ENCODE measurements at places on chromosomes 5 and 9.

DNA sequence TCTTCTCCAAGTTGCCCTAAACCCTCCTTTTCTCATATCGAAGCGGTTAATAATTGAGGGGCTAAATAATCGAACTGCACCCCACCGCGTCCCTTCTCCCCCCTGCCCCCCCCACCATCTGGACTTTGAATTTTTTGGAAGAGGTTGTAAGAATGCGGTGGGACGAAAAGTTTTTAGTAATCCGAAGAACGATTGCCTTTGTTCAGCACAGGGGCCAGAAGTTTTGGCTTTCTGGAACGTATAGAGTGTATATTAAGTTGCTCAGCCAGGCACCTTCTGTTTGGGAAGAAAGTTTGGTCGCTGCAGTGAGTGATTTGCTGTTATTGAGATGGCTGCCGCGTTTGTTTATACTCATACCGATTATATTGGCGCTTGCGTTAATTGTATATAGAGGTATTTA lies 518 bp downstream of the ERBIN start:
- DNase-seq = no peak

GRCh38 chr9:99016681-99017387 lies 73.1 kb downstream of the COL15A1 start:
- DNase-seq = no peak

DNA sequence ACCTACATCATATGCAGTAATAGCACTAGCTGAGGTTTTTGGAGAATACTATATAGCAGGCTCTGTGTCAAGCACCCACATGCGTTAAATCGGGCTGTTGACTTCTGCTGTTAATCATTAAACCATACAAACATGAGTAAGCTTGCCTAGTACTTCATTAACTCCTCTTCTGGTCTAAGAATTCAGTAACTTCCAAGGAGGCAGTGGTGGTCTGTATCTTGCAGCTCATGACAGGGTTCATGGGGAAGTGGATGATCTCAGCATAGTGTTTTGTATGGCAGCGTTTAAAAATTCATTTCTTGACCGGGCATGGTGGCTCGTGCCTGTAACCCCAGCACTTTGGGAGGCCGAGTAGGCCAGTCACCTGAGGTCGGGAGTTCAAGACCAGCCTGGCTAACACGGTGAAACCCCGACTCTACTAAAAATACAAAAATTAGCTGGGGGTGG lies at the start of gene HAVCR1:
TSS of gene HAVCR1 (minus strand) at position 24 of the 447 bp plus-strand sequence. CDS start 1,173 bp downstream, outside the sequence.
- no peak for DNase-seq

DNA sequence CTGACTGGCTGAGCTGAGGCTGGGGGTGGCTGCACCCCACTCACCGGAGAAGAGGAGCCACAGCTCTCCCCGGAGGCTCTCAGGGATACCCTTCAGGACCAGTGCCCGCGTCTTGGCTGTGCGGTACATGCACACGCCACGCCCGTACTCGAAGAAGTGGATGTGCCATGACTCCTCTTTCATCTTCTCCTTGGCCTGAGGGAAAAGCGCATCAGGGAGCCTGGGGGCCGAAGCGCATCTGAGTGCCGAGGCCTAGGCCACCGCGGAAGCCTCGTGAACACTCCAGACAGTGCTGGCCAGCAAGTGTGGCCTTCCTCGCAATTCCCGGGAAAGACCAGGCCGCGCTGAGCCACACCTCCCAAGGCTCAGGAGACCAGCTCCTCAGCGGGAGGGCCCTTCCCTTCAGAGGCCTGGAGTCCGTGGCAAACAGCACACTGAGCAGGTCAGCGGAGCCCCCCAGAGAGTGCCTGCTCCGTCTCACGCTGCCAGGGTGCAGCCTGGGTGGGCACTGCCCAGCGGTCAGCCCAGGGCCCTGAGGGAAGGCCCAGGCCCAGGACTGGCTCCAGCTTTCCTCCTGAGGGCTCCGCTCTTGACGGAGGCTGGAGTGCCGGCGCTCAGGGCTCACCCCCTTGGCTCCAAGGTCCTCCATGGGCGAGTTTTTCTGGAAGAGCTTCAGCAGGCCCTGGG lies 20.5 kb upstream of the MRNIP start:
- no peak for DNase-seq

- no peak for DNase-seq
Measured at GRCh38 chr9:112007575-112008240, 111.1 kb downstream of the UGCG start.

GRCh38 chr5:167658889-167659288 lies 632.6 kb upstream of the WWC1 start:
- no peak for DNase-seq

DNA sequence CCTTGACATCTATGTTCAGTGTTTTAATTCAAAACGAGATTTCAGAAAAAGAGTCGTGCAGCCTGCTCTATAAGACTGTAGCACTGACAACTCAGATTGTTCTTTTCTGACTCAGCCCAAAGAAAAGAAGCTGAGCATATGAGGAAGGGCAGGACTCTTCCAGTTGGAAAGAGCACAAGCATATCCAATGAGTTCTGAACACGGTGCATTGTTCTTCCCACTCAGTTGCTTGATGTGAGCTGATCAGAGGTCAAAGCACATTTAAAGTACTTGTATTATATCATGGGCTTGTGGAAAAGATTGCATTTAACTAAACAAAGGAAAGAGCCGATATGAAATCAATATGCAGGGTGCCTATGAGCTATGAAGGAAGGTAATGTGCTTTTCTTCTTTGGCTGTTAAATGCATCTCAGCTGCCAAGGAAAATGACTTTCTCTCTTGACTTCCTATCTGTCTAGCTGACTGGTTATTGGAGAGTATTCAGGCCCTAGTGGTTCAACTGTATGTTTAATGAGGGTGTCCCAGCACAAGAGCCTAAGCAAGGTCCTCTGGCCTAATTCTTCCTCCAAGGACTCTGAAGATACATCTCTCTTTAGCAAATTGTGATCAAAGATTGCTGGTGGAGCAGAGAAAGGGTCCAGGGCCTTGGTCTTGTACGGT lies 226.6 kb upstream of the PPP1R2B start:
- DNase-seq = no peak

DNA sequence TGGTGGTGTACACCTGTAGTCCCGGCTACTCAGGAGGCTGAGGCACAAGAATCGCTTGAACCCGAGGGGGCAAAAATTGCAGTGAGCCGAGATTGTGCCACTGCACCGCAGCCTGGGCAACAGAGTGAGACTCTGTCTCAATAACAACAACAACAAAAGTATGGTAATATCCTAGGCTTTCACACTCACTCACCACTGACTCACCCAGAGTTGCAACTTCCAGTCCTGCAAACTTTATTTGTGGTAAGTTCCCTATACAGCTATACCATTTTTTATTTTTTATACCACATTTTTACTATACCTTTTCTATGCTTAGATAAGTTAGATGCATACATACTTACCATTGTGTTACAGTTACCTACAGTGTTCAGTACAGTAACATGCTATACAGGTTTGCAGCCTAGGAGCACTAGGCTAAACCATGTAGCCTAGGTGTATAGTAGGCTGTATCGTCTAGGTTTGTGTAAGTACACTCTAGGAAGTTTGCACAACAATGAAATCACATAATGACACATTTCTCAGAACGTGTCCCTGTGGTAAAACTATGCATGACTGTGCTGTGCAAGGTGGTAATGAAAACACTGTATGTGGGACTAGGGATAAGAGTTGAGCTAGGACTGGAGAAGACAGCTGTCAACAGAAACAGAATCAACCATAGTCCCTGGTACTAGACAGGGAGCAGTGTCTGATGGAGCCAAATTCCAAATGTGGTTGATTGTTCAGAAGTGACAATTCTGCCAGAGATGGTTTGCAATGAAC lies 109.5 kb upstream of the RAD23B start:
- DNase-seq = no peak

DNA sequence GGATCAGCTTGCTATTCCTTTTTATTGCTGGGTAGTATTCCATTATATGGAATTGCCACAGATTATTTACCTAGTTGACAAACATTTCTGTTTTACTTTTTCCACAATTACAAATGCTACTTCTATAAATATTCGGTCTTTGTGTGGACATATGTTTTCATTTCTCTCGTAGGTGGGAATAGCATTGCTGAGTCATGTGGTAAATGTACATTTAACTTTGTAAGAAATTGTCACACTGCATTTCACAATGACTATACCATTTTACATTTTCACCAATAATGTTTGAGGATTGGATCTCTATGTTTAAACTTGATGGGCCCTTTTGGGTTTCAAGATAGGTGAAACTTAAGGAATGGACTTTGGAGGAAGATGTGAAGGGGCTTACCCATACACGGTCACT lies 19.7 kb downstream of the RAI14 start:
- DNase-seq = no peak

- DNase-seq = no peak
Measured at GRCh38 chr5:141398608-141399007, 861 bp downstream of the PCDHGB5 start.
